ENCODE measurements at places on chromosomes 2 and 18.
A peak's percentile ranks its signal among the peaks of the same experiment; 100 is the strongest.

- DNase-seq: no peak
Measured at GRCh38 chr2:98606431-98606830, 1.9 kb downstream of the COA5 start.

- no peak for DNase-seq
Measured at GRCh38 chr2:200702646-200703118, 109.0 kb upstream of the BZW1 start.

DNA sequence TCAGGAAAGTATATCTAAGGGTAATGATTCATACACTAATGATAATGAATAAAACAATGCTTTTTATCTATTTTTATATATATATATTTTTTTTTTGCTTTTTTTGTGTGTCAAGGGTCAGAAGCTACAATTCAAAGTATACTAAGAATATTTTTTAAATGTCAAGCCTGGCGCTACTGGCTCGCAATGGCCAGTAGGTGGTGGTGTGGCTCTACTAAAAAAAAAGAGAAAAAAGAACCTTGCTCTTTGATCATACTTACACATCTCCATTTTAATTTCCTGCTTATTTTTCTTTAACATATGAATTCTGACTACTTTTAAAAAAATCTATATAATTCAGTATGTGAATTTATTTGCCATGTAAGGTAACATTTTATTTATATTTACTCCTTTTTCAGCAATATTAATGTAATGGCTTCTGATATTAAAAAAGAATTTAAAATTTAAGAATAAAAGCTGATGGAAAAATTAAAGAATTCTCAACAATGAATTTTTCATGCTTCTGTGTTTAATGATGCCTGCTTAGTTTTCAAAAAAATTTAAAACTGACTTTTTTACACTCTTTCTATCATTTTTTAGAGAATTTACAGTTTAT lies 232.9 kb downstream of the GULP1 start:
- DNase-seq: peak; percentile 7

- peak; percentile 4 for DNase-seq
Measured at GRCh38 chr2:86624267-86624547, 542 bp upstream of the RNF103 start.

DNA sequence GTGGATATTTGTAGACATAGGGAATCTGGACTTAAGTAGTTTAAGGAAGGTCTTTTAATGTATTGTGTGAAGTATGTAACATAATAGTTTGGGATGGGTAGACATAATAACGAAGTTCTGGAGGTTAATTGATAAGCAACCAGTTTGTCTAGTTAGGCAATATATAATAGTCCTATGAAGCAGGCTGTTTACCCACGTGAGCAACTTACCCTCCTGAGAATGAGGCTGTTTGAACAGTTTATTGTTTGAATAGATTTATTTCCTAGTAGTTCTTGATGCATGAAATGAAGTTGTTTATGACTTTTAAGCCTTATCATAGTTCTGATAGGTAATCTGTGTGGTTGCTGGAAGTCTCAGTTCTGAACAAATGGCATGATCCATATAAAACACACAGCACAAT lies 361.5 kb downstream of the GALNT13 start:
- DNase-seq: no peak

- DNase-seq: no peak
Measured at GRCh38 chr2:95059656-95060370, 34.3 kb downstream of the MAL start.

DNA sequence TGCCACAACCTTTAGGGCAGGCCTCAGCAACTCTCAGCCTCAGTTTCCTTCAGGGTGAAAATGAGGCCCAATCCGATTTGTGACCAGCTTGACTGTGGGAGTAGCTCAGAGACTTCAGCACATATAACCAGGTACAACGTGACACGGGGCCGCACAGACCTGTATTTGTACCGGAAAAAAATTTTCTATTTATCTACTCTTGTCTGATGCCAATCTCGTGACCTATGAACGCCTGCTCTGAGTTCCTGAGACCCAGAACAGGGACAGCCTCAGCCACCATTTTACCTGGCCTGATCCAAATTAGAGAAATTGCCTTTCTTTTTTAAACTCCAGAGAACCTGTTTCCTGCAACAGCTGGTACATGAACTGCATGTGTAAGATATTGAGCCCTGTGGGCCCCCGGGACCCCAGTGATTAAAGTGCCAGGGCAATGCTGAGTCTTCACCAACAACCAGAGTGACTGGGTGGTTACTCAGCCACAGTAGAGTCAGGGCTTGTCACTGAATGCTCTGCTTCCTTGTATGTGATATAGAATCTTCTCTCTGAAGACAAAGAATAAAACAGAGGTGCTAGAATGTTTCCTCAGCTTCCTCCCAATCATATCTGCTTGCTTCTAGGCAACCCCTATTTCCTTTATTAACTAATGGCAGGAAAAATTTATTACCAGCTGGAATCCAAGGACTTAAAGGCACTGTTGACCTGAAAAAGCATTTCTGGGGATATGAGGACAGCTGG lies 47.8 kb upstream of the FZD7 start:
- no peak for DNase-seq

- DNase-seq: no peak
Measured at GRCh38 chr18:46398625-46399024, 258.4 kb downstream of the LOXHD1 start.

- no peak for DNase-seq
Measured at GRCh38 chr2:230660294-230661060, 52.2 kb upstream of the CAB39 start.

DNA sequence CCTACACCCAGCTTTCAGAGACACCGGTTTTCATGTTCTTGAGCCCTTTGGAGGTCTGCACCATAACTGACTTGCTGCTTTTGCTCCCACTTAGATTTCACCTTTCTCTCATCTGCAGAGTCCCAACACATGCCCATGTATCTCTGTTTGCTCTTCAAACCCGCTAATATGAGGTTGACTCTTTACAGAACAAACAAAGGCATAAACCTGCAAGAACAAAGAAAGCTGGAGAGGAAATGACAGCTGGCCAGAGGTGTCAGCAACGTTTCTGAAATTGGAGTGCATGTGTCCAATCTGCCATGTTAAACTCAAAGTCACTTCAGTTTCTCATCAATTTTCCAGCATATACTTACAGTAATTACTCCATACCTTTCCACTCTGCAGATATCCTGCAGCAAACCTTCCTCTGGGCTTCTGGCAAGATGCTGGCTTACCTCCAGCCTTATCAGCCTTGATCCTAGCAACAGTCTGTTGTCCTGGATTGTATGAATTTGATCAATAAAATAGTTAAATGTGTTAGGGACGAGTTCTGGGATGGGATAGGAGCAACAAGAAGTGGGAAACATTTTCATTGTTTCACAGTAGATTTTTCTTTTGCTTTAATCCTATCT lies 157.4 kb downstream of the FHOD3 start:
- no peak for DNase-seq

- DNase-seq: no peak
Measured at GRCh38 chr2:128791120-128791984, 472.7 kb upstream of the HS6ST1 start.

DNA sequence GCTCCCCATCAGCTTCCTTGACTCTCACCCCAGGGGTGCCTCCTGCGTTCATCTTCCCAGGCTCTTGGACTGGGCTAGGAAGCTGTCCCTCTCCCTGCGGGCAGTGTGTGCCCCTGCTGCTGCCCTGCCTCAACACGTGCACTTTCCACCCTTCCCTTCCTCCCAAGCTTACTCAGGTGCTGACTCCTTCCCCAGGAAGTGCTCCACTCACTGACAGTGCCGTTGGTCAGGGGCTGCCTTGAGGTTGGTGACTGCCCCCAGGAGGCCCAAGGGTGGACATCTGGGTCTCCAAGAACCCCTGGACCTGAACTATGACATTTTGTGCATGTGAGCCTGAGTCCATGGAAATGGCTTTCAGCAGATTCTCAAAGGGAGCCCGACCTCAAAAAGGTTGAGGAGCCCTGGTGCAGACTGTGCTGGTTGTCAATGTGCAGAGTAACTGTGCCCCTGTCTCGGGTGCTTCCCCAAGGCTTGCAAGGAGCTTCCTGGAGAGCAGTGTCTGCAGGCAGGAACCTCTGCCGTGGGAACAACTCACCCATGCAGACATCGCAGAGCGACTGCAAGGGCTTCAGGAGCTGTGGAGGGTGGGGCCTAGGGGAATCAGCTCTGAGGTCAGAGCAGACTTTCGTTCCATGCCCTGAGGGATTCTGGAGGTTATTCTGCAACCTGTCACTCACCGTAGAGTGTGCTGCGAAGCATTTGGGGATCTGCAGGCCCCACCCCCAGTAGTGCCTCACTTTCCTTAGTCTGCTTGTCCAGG lies 116.5 kb upstream of the MCFD2 start:
- DNase-seq: no peak

GRCh38 chr2:152594022-152594766 lies 123.1 kb downstream of the PRPF40A start:
- no peak for DNase-seq

GRCh38 chr2:25187729-25188350 lies 19.5 kb upstream of the POMC start:
- DNase-seq: peak; percentile 79

GRCh38 chr2:17800219-17800618 lies 16.0 kb upstream of the MSGN1 start:
- DNase-seq: no peak

DNA sequence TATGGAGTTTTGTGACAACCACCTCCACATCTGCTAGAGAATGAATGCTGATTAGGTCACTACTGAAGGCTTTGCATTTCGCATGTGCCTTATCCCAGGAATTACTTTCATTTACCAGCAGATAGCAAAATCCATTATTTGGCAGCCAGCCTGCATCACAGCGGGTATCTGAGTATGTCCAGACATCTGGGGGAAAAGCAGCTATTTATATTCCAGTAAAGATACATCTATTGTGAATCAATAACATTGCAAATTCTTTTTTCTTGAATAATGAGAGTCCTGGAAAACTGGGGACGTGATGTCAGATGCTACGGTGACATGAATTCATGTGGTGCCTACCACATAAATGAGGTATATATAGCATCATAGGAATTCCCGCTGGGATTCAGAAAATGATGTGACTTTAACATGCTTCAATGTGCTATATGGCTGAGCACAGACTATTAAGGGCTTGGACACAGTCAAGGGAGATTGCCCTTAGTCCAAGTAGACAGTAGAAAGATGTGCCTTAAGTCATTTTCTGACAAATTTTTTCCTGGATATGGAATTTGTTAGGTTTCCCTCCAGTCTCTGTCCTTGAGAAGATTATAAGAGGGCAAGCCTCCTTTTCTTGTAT lies 84.2 kb upstream of the CD302 start:
- DNase-seq: no peak

GRCh38 chr2:7169593-7169992 lies 252.4 kb downstream of the RNF144A start:
- DNase-seq: peak; percentile 91

DNA sequence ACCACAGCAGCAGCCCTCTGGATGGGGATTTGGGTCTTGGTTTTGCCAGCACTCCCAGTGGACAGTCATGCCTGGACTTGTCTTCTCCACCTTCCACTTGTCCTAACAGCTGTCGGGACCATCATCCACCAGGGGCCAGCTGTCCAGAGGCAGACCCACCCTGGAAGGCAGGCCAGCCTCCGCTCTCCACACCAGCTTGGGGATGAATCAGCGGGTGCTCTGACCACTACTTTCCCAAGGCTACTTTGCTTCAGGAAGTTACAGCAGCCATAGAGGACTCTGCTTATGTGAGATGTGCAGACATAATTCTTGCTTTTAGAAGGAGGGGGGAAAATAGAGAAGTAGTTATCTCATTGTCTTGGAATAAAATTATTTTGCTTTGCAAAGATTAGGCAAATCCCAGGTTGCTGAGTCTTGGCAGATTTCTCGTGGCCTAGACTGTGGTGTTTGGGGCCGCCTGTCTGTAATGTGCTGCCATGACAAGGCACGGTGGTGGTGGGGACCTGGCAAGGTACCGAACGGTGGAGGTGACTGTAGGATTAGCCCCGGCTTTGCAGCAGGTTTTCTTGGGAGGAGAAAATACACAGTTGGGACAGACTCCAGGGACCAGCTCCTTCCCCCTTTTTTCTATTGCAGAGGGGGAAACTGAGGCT lies 148.7 kb downstream of the AGAP1 start:
- no peak for DNase-seq
